ENCODE measurements at places on chromosomes 5 and 9. TPM values are rescaled to one million over a fixed set of nuclear protein-coding genes. Genes with fewer than 3 reads are reported as not detected.

Gene ZMAT2
- total RNA-seq = 93.8 TPM

Gene NR4A3
- 1.1 TPM for total RNA-seq

Gene GPR150
- total RNA-seq = 0.24 TPM

Gene PTGES
- total RNA-seq = 0.55 TPM

Gene VCAN
- 59.2 TPM for total RNA-seq
